CD4-positive, alpha-beta memory T cell (primary cell): ENCODE measurements at places on chromosomes 2 and 18. TPM values are rescaled to one million over a fixed set of nuclear protein-coding genes. Genes with fewer than 3 reads are reported as not detected.

Gene SPATA3
- not detected for polyA plus RNA-seq

Gene OSBPL1A
- polyA plus RNA-seq, result 5.3 TPM

Gene MYL12B
- 962 TPM for polyA plus RNA-seq

Gene SERPINE2
- polyA plus RNA-seq, result 2.0 TPM

Gene UGT1A3
- polyA plus RNA-seq, result not detected

Gene GULP1
- polyA plus RNA-seq, result not detected

Gene HAAO
- polyA plus RNA-seq, result not detected
